ENCODE measurements at places on chromosomes 3 and 15.

DNA sequence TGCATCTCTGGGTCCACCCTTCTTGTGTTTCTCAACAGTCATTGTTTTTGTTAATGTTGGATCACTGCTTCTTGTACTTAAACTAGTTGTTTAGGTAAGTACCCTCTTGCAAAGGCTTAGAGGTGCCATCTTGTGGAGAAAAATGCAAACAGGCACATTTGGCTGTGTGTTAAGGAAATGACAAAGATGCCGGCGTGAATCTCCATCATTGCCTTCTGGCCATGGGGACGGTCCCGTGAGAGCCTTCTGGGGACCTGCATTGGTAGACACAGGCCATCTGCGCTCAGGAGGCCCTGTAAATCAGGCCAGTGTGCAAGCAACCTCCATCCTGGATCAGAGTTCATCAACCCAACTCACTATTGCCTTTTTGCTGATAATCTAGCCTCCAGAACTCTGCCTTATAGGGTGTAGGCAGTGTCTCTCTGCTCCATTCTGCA is 158.6 kb upstream of the NR2E3 start:
- DNase-seq, result no peak

DNA sequence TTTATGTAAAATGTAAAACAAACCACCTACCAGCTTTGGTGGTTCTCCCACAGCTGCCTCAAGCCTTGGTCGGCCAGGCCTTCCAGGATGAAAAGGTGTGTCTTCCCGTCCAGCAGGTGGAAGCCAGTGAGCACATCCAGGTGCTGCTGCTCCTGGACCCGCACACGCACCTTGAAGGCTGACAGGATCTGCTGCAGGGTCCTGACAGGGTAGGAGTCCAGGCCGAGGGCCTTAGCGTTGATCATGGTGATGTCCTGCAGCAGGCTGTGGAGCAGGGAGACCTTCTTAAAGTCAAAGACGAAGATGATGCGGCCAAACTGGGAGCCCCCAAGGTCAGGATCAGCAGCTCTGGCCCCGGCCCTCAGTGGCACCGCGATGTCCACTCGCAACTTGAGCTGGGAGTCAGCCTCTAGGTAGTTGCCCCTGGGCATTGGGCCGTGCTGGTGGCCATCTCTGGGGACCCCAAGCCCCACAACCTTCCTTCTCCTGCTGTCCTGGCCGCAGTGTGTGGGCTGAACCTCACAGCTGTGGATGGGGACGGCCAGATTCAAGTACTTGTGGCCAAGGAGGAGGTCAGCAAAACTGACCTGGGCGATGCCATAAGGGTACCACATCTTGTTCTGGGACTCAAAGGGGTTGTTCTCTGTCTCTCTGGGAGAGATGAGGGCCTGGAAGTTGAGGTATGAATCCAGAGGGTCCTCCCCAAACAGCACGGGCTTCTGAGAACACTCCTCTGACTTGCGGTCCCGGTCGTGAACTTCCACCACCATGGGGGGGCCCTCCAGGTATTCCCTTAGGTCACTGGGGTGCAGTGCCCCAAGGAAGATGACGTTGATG is 48.6 kb downstream of the CFAP92 start:
- no peak for DNase-seq

- no peak for DNase-seq
Measured at GRCh38 chr3:100891033-100891432, 102.2 kb downstream of the ABI3BP start.

GRCh38 chr3:63979093-63979885 is 44.0 kb downstream of the PSMD6 start:
- DNase-seq, result no peak

- no peak for DNase-seq
Measured at GRCh38 chr3:24475925-24476324, 18.7 kb downstream of the THRB start.

- DNase-seq, result no peak
Measured at GRCh38 chr3:179565496-179565895, 2.8 kb downstream of the ACTL6A start.

GRCh38 chr3:187169231-187169960 is 27.9 kb upstream of the RTP1 start:
- no peak for DNase-seq
